EL (cell line): ENCODE measurements at places on chromosomes 7 and 10.
A peak's percentile ranks its signal among the peaks of the same experiment; 100 is the strongest.

- DNase-seq = no peak
These were observed 577 bp upstream of the DDX21 start for GRCh38 chr10:68955355-68955831.

DNA sequence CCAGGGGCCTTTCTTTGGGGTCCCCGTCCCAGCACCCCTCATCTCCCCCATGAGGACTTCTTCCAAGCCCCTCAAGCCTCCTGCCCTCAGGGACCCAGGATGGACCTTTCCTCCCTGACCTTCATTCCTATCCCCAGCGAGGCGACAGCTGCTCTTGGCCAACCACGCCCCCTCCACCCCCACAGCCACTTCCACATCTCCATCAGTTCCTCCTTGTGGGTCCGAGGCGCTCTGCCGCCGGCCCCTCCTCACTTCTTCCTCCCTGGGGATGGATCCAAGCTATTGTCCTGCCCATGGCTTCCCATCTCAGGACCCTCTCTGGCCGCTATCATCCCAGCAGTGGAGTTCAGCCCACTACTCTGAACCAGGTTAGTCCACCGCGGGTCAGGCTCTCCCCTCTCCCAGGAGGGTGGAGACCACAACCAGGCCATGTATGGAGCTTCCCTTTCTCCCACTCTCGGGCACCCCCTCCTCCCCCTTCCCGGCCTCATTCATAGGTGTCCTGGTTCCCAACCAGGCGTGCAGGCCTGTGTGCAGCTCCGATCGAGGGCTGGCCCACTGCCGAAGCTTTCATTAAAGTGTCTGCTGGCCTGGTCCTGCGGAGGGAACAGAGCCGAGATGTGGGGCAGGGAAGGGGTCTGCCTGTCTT, 1.7 kb upstream of the SH2B2 start:
- no peak for DNase-seq

GRCh38 chr10:36425131-36425797, 700.1 kb upstream of the ANKRD30A start:
- DNase-seq = no peak

DNA sequence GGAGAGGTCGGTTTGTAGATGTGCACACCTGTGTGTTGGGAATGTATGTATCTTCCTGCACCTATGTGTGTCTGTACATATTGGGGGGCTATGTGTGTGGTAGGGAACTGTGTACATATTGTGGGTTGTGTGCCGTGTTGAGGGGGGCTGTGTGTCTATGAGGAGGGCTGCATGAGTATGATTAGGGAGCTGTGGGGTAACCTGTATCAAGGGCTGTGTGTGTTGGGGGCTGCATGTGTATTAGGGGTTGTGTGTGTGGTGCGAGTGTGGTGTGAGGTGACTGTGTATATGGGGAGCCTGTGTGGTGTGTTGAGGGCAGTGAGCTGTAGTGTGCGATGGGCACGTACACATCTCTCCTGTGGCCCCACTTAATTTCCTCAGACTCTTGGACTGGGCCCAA, 22.2 kb upstream of the PAX2 start:
- DNase-seq = no peak

- no peak for DNase-seq
These were observed 955.6 kb downstream of the GATA3 start for GRCh38 chr10:9010093-9010492.

- no peak for DNase-seq
These were observed 23.6 kb downstream of the IFIT3 start for GRCh38 chr10:89351412-89351779.

- DNase-seq = no peak
These were observed 57.8 kb downstream of the TRIL start for GRCh38 chr7:28900311-28900710.

GRCh38 chr7:140653319-140654108, 12.9 kb upstream of the DENND2A start:
- peak; percentile 79 for DNase-seq

- DNase-seq = no peak
These were observed 72.0 kb downstream of the KAT6B start for GRCh38 chr10:74898201-74898976.

DNA sequence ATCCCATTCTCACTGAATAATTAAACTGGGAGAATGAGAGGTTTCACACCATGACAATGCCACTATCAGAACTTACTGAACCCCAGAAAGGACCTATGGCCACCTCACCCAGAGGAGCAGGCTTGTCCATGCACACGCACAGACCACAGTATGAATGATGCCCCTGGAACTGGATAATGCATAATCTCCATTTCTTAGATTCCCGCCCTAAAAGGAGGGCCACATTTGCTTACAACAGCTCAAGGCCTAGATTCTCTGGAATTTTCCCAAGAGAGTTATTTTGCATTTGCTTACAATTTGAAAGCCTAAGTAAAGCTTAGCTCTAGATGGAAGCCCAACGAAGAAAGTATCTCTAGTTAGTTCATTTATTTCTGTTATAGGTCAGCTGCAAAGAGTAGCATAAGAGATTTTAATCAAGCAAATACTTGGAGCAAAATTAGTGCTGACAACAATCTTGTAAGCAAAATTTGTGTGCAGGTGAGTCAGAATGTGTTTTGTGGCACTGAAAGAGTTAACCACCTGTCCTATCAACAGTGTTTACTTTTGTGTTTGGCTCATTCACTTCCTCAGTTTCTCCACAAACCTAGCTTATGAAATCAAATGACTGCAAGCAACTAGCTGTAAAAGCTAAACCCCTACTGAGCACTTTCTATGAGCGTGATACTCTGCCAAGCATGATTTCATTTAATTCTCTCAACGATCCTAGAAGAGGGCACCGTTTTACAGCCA, 32.1 kb downstream of the ELMO1 start:
- DNase-seq = no peak

GRCh38 chr7:45088821-45089340, at the start of gene NACAD:
TSS of gene NACAD (minus strand) at chr7:45088969. CDS start at chr7:45088894, 75 bp downstream.
- DNase-seq = no peak

DNA sequence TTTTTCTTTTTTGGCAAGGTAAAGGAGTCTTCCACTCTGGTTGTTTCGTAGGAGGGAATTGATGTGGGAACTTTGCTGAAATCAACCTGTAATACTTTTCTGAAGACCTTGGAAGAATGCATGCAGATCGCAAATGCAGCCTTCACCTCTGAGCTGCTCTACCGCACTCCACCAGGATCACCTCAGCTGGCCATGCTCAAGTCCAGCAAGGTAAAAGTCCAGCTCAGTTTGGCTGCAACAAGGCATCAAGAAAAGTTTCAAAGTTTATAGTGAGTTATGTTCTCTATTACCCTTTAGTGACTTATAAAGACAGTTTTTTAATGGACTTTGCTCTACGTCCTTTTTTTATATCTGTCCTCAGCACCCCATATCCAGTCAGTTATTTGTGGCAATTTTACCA, 21.0 kb downstream of the PLEKHA8 start:
- DNase-seq = no peak

DNA sequence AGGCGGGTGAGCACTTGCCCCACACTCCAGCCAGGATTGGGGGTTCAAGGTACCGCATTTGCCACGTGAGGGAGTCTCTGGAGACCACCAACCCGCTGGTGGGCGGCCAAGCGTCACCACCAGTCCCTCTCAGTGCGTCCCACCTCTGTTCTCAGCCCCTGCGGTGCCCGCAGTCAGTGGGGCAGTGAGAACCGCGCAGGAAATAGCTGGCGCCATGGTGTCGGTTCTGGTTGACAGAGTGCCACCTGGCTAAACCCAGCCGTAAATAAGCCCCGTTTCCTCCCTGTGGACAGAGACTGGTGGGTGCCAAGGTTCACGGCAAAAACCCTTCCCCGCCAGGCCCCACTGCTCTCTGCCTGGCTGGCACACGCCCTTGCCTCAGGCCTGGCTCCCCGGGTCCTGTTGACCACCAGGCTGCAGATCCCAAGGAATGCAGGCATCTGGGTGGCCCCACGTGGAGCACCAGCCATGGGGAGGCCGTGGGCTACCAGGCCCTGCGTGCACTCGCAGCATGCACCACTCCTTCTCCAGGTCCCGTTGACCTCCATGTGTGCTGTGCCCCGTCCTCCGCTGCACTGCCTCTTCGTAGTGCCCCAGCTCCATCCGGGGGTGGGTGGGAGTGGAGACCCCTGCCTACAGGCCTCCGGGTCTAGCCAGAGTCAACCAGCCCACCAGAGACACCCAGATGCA, 140.0 kb downstream of the LHPP start:
- no peak for DNase-seq

DNA sequence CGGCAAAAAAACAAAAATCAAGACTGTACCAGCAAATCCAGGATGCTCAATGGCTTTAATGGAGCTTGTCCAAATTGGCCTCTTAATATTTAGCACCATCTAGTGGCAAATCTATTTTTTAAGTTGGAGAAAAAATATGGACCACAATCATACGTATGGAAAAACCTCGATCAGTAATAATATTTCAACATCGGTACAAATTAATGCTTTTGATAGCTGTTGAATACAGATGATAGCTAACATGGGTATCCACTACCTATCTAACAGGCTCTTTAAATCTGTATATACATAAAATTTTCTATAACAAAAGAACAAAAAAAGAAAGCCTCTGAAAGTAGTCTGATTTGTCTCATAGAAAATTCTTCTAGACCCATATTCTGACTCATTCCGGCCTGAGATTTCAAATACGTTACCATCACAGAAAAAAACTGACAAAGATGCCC, 29.2 kb downstream of the COA1 start:
- peak; percentile 71 for DNase-seq

GRCh38 chr10:122464586-122464985, 3.2 kb downstream of the HTRA1 start:
- DNase-seq = no peak

GRCh38 chr10:42883993-42884983, 101.7 kb downstream of the BMS1 start:
- no peak for DNase-seq

- DNase-seq = no peak
These were observed 118.7 kb downstream of the HIPK2 start for GRCh38 chr7:139658908-139659675.

GRCh38 chr7:93366816-93367215, 134.7 kb downstream of the VPS50 start:
- no peak for DNase-seq

GRCh38 chr7:85806321-85806720, 619.5 kb upstream of the SEMA3D start:
- no peak for DNase-seq

DNA sequence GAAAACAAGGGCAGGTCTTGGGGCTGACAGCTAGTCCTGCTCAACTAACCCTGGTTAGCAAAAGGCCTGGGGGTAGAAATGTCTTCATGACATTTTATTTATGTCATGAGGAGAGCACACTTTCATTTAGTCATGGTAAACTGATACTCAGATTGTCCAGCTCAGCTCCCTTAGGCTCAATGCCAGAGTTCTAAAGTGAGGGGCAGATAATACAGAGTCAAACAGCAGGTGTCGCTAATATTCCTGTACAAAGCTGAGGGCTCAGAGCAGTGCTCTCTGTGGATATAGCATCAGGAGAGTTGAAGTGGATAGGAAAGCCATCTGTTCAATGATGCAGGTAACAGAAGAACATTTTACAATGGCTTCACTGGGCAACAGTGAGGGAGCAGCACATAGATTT, 26.8 kb upstream of the CALCR start:
- DNase-seq = peak; percentile 3

DNA sequence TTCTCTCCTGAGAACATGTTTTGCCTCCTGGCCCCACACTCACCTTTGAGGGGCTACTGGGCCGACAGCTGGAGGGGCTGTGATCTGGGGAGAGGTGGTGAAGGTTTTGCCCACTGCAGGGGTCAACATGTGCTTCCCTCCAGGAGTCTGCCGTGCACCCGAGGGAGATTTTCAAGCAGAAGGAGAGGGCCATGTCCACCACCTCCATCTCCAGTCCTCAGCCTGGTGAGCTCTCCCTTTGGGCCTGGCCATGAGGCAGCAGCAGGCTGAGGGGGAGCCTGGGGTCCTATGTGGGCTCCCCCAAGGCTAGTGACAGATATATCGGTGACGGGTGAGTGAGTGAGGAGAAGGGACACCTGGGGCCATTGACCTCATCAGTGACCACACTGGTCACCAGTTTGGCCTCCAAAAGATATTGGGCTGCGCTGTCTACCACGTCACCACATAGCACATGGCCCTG, 6.6 kb downstream of the PGAM2 start:
- no peak for DNase-seq

GRCh38 chr7:134828361-134828760, 48.9 kb downstream of the CALD1 start:
- no peak for DNase-seq

DNA sequence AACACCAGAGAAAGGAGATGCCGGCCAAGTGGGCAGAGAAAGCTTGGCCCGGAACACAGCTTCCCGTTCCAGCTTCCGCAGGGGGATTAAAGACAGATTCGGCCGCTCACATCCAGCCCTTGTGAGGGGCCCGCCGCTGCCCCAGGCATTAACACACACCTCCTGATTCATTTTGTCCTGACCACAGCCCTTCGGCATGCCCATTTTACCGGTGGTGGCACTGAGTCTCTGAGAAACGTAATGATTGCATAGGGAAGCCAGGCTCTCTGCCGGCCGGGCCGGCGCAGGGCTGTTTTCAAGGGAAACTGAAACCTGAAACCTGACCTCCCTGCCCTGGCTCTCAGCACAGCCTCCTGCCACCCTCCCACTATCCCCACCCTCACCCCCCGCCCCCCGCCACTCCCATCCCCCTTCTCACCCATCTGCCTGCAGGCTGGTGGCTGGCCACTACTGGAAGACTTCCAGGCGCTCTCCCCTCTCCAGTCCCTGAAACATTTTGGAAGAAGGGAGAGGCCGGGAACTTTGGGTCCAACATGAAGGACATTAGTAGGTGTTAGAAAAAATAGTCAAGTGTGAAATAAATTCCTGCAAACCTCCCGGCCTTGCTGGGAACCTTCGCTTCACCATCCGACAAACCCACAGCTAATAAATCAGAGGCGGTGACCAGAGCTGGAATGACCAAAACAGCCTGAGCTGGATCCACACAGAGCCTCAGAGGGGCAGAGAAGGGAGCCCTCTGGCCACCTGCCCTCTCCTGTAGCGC, 83.5 kb upstream of the CUX1 start:
- DNase-seq = peak; percentile 48

DNA sequence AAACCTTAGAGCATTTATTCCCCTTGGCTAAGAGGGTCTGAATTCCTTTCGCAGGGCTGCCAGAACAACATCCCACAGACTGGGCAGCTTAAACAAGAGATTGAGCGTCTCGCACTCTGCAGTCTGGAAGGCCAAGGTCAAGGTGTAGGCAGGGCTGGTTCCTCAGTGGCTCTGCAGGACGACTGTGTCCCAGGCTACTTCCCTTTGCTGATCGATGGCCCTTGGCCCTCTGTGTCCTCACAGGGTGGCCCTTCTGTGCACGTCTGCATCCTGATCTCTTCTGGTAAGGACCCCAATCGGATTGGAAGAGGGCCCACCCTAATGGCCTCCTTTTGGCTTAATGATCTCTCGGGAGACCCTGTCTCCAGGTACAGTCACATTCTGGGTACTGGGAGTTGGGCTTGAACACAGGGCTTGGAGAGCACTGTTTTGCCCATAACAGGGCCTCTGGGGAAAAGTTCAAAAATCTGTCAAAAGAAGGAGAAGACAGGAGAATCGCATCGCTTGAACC, 35.1 kb upstream of the DNAJB6 start:
- DNase-seq = no peak
